ENCODE measurements at places on chromosomes 7 and 10.
A peak's percentile ranks its signal among the peaks of the same experiment; 100 is the strongest.

DNA sequence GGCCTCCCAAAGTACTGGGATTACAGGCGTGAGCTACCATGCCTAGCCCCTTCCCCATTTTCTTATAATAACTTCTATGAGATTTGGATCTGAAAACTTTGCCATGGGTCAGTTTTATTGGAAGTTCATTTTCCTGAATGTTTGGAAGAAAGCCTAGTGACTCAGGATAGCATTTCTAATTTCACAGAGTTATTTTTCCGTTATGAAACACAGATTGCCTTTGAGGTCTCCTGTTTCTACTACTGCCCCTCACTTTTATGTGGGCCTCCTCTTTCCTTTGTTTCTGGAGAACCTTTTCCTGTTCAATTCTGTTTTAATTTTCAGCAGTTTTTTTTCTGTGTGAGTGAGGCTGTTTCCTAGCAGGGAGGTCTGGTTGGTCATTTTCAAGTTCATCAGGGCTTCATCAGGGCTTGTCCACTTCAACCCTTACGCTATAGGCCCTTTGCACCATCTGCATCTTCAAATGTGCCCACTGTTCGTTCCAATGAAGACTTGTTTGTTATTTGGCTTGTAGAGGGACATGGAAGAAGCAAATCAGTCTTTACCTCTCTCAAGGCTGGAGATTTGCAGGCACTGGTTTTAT, 58.7 kb downstream of the BMPR1A start:
- H3K4me3 ChIP-seq, result no peak overlapping the region
- no peaks in the 10 kb centered on the region for H3K36me3 ChIP-seq
- H3K27me3 ChIP-seq, result no peaks in the 10 kb centered on the region
- no peak for DNase-seq

DNA sequence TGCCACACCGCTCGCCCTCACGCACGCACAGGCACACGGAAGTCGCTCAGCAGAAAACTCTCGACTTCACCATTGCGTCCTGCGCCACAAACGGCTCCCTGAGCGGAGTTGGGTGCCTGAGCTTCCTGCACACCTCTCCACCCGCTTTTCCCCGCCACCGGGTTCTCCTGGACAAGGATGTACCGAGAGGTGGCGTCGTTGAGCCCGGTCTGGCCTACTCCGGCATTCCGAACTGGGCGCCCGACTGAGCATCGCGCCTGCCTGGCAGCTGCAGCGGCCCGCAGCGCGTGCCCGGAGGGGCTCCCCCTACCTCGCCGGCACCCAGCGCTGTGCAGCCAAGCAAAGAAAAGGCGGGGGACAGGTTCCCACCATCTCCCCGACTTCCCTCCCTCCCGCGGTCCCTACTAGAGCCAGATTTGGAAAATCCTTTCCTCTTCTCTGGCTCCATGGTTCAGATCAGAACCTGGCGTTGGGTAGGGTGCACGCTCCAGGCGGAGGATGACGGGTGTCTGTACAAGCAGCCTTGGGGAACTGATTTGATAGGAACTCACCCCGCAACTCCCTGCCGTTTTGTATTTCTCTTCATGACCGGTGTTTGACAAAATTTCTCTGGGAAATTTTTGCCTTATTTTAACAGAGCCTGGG, 1.7 kb downstream of the SORCS3 start:
- H3K4me1 ChIP-seq, result peaks cover 4% of the 10 kb centered on the region
- H3K27me3 ChIP-seq, result no peaks in the 10 kb centered on the region
- H3K4me3 ChIP-seq, result peak overlapping the region; percentile 43
- H3K27ac ChIP-seq, result no peak overlapping the region
- H3K36me3 ChIP-seq, result no peaks in the 10 kb centered on the region

DNA sequence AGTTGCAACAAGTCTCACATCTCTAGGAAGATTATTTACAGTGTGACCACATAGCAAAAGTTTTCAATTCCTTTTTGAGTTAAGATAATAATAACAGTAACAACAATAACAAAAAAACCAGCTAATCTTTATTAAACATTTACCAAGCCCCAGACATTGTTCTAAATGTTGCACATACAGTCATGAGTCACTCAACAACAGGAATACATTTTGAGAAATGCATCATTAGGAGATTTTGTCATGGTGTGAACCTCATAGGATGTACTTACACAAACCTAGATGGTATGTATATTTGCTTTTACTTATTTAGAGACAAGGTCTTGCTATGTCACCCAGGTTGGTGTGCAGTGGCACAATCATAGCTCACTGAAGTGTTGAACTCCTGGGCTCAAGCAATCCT, 52.0 kb downstream of the SPAM1 start:
- no peaks in the 10 kb centered on the region for H3K36me3 ChIP-seq
- no peak overlapping the region for H3K4me3 ChIP-seq
- H3K27me3 ChIP-seq, result no peaks in the 10 kb centered on the region
- H3K27ac ChIP-seq, result no peak overlapping the region
- no peaks in the 10 kb centered on the region for H3K4me1 ChIP-seq
- no peak for DNase-seq

DNA sequence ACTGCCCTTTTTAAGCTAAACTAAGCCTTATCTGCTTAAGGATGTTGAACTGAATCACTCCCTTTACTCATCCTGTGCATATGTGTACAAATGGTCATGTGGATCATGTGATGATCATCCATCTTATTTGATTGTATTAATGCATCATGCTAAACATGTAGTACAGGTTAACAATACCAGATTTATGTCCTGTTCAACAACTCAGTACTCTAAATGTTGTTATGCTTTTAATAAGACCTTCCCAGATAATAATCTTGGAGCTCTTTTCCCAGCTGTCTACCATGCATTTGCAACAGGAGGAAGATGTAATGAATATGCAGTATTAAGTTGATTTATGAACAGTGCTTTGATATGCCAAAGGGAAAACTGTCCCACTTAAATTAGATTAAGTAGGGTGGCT, 318.0 kb downstream of the BICC1 start:
- H3K27me3 ChIP-seq, result no peaks in the 10 kb centered on the region
- no peaks in the 10 kb centered on the region for H3K36me3 ChIP-seq
- H3K4me3 ChIP-seq, result no peak overlapping the region
- H3K4me1 ChIP-seq, result no peaks in the 10 kb centered on the region
- DNase-seq, result no peak

GRCh38 chr7:24786306-24786705, 29.0 kb upstream of the GSDME start:
- H3K4me1 ChIP-seq, result no peaks in the 10 kb centered on the region
- no peaks in the 10 kb centered on the region for H3K27me3 ChIP-seq
- no peaks in the 10 kb centered on the region for H3K36me3 ChIP-seq
- H3K4me3 ChIP-seq, result no peak overlapping the region
- H3K27ac ChIP-seq, result no peak overlapping the region

DNA sequence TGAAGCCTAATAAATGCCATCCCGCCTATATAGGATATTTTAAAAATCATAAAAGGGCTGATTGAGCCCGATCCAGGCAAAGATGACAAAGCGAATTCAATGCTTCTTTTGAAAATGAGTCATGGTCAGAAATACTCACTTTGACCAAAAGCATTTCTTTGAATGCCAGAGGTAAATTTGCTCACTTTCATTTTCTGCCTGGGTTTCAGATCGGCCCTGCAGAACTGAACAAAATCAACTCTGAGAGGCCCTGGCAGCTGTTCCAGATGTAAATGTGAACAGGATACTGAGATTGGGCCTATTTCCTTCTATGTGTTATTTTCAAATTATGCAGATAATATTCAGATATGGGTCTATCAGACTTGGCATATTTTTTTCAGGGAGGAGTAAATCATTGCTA, 114.8 kb upstream of the ARID5B start:
- H3K27ac ChIP-seq, result peak overlapping the region; percentile 10
- H3K4me3 ChIP-seq, result no peak overlapping the region
- no peak for DNase-seq
- no peaks in the 10 kb centered on the region for H3K4me1 ChIP-seq

DNA sequence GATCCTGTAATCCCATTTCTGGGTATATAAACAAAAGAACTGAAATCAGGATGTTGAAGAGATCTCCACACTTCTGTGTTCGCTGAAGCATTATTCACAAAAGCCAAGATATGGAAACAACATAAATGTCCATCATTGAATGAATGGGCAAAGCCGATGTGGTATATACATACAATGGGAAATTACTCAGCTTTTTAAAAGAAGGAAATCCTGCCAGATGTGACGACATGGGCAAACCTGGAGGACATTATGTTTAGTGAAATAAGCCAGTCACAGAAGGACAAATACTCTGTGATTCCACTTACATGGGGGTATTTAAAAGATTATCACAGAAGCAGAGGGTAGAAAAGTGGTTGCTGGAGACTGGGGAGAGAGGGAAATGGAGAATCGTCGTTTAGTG, 23.9 kb upstream of the FAM107B start:
- DNase-seq, result no peak
- H3K27me3 ChIP-seq, result no peaks in the 10 kb centered on the region
- no peak overlapping the region for H3K4me3 ChIP-seq
- H3K27ac ChIP-seq, result no peak overlapping the region

- no peaks in the 10 kb centered on the region for H3K36me3 ChIP-seq
- DNase-seq, result no peak
- no peaks in the 10 kb centered on the region for H3K4me1 ChIP-seq
- no peak overlapping the region for H3K27ac ChIP-seq
These were observed 221.1 kb downstream of the KCNMA1 start for GRCh38 chr10:77416311-77417135.

GRCh38 chr7:11591055-11591633, 240.9 kb downstream of the THSD7A start:
- H3K4me1 ChIP-seq, result no peaks in the 10 kb centered on the region
- H3K36me3 ChIP-seq, result no peaks in the 10 kb centered on the region
- DNase-seq, result no peak
- no peak overlapping the region for H3K27ac ChIP-seq

GRCh38 chr10:24118246-24118645, 90.7 kb upstream of the KIAA1217 start:
- H3K36me3 ChIP-seq, result no peaks in the 10 kb centered on the region
- no peak overlapping the region for H3K27ac ChIP-seq
- H3K27me3 ChIP-seq, result no peaks in the 10 kb centered on the region
- H3K4me3 ChIP-seq, result no peak overlapping the region
- DNase-seq, result no peak
- H3K4me1 ChIP-seq, result no peaks in the 10 kb centered on the region

GRCh38 chr7:105178177-105178576, 164.2 kb downstream of the KMT2E start:
- H3K4me3 ChIP-seq, result no peak overlapping the region
- no peaks in the 10 kb centered on the region for H3K4me1 ChIP-seq
- no peak overlapping the region for H3K27ac ChIP-seq
- H3K27me3 ChIP-seq, result no peaks in the 10 kb centered on the region

DNA sequence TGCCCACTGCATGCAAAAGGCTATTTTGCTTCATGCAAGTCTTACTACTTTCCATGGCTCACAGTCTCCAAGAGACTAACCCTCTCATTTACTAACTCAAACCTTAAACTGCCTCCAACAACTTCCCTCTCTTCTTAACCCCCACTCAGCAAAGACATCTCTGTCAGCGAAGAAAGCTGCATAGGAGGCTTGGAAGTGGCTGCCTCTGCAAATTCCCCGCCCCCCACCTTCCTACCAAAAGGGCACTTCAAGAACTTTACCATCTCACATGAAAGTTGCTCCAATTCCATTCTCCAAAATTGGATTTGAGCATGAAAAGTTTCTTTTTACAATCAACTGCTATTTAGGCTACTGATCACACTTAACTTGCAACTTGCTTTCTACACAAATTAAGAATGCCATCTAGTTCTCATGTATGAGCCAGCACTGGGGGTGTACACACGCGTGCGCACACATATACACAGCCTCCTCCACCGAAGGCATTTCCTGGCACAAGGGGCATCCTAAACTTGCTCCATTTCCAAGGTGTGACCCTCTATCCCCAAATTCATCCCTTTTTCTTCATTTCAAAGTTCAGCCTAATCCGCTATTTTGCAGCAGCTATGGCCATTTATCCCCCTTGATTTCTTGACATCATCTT, 1.8 kb downstream of the CCDC6 start:
- peaks cover 16% of the 10 kb centered on the region for H3K4me1 ChIP-seq
- no peaks in the 10 kb centered on the region for H3K36me3 ChIP-seq
- peak; percentile 49 for DNase-seq
- peak overlapping the region; percentile 88 for H3K4me3 ChIP-seq

- no peak overlapping the region for H3K4me3 ChIP-seq
- no peaks in the 10 kb centered on the region for H3K27me3 ChIP-seq
- DNase-seq, result no peak
- peaks cover 8% of the 10 kb centered on the region for H3K4me1 ChIP-seq
These were observed 108.7 kb upstream of the PPIF start for GRCh38 chr10:79238606-79239005.

DNA sequence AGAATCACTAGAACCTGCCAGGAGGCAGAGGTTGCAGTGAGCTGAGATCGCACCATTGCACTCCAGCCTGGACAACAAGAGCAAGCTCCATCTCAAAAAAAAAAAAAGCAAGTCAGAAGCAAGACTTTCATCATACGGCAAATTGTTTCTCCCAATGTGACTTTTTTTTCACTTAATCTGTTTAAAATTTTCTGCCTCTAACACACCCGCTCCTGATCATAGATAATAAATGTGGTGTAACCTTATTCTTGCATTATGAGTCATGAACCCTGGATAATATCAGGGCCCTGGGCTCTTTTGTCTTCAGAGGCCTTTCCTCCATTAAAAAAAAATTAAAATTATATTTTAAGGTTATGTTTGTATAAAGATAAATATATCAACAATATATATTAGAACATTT, 111.4 kb upstream of the JCAD start:
- no peaks in the 10 kb centered on the region for H3K27me3 ChIP-seq
- H3K36me3 ChIP-seq, result no peaks in the 10 kb centered on the region
- no peak overlapping the region for H3K4me3 ChIP-seq
- no peak overlapping the region for H3K27ac ChIP-seq

GRCh38 chr10:354901-355617, 219.8 kb downstream of the ZMYND11 start:
- H3K4me1 ChIP-seq, result no peaks in the 10 kb centered on the region
- no peaks in the 10 kb centered on the region for H3K27me3 ChIP-seq
- H3K27ac ChIP-seq, result no peak overlapping the region
- H3K36me3 ChIP-seq, result no peaks in the 10 kb centered on the region
- DNase-seq, result no peak
- H3K4me3 ChIP-seq, result no peak overlapping the region

GRCh38 chr10:82208726-82209125, 333.7 kb downstream of the NRG3 start:
- H3K4me1 ChIP-seq, result no peaks in the 10 kb centered on the region
- H3K27me3 ChIP-seq, result no peaks in the 10 kb centered on the region
- no peak overlapping the region for H3K4me3 ChIP-seq
- no peaks in the 10 kb centered on the region for H3K36me3 ChIP-seq

- no peak overlapping the region for H3K27ac ChIP-seq
- no peaks in the 10 kb centered on the region for H3K36me3 ChIP-seq
- no peak for DNase-seq
- H3K4me3 ChIP-seq, result no peak overlapping the region
- no peaks in the 10 kb centered on the region for H3K27me3 ChIP-seq
These were observed 97.7 kb upstream of the KIF5B start for GRCh38 chr10:32153931-32154330.

GRCh38 chr10:107264742-107265141, 100.2 kb upstream of the SORCS1 start:
- H3K36me3 ChIP-seq, result no peaks in the 10 kb centered on the region
- no peaks in the 10 kb centered on the region for H3K4me1 ChIP-seq
- DNase-seq, result peak; percentile 69
- H3K4me3 ChIP-seq, result no peak overlapping the region

DNA sequence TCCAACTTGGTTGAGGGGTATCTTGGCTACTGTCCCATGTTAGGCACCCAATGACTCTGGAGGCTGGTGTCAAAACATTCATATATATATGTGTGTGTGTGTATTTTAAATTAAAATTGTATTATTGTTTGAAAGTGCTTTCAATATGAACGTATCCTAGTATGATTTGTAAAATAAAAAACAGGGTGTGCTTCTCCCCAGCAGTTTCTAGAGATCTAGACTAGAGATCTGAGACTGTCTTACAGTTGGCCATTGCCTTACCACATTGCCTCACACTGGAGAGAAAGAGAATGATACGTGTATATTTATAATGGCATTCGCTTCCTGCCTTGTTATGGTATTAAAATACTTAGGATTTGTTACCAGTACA, 1.2 kb downstream of the BAG3 start:
- no peaks in the 10 kb centered on the region for H3K36me3 ChIP-seq
- DNase-seq, result peak; percentile 54
- peak overlapping the region; percentile 77 for H3K4me3 ChIP-seq
- peaks cover 21% of the 10 kb centered on the region for H3K4me1 ChIP-seq
- peak overlapping the region; percentile 97 for H3K27ac ChIP-seq

All from testis (tissue), 5 donors.